ENCODE measurements at places on chromosomes 12 and 14.
A peak's percentile ranks its signal among the peaks of the same experiment; 100 is the strongest.

DNA sequence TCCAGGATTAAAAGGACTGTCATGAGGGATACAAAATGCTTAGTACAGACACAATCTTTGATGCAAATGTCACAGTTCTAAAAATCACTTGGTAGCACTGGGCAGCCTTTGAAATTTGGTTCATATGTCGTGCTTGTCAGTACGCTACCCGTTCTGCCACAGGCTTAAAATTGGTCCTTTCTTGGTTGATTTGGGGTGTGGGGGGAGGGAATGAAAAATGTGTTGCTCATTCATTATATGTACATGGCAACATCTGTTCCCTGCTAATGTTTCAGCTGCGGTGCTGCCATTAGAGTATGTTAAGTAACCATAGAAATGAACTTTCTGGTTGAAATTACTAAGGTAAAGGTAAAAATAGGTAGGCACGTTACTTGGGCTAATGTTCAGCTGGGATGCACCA, 155.4 kb upstream of the ARHGAP5 start:
- no peaks in the 10 kb centered on the region for H3K4me1 ChIP-seq
- H3K36me3 ChIP-seq = no peaks in the 10 kb centered on the region
- H3K4me3 ChIP-seq = no peak overlapping the region

- H3K36me3 ChIP-seq = no peaks in the 10 kb centered on the region
- ATAC-seq = no peak
- H3K4me3 ChIP-seq = peak overlapping the region; percentile 78
- H3K27ac ChIP-seq = peak overlapping the region; percentile 28
- H3K4me1 ChIP-seq = peaks cover 19% of the 10 kb centered on the region
These were observed 763 bp upstream of the PHETA1 start for GRCh38 chr12:111369496-111370220.

GRCh38 chr14:100271247-100271939, 32.4 kb downstream of the YY1 start:
- peaks cover 18% of the 10 kb centered on the region for H3K36me3 ChIP-seq
- peaks cover 44% of the 10 kb centered on the region for H3K4me1 ChIP-seq
- H3K27ac ChIP-seq = no peak overlapping the region
- no peaks in the 10 kb centered on the region for H3K27me3 ChIP-seq

GRCh38 chr12:49580572-49581535, 12.9 kb upstream of the MCRS1 start:
- H3K27ac ChIP-seq = peak overlapping the region; percentile 88
- no peak overlapping the region for H3K4me3 ChIP-seq
- no peaks in the 10 kb centered on the region for H3K27me3 ChIP-seq
- H3K36me3 ChIP-seq = peaks cover 55% of the 10 kb centered on the region
- peak; percentile 51 for ATAC-seq

DNA sequence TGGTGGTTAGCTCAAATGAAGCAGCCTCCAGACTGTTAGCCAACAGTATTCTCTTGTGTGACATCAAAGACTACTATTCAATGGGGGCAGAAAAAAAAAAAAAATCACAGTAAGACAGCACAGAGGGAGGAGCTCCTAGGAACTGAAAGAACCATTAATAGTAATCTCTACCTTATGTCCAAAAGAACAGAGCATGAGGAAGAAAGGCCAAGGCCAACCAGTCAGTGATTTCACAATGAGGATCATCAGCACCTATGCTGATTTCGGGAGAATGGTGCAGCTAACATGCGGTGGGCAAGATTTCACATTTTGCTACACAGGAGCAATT, 66.3 kb upstream of the SOX5 start:
- H3K36me3 ChIP-seq = no peaks in the 10 kb centered on the region
- no peak overlapping the region for H3K27ac ChIP-seq
- no peaks in the 10 kb centered on the region for H3K4me1 ChIP-seq
- no peak for ATAC-seq

DNA sequence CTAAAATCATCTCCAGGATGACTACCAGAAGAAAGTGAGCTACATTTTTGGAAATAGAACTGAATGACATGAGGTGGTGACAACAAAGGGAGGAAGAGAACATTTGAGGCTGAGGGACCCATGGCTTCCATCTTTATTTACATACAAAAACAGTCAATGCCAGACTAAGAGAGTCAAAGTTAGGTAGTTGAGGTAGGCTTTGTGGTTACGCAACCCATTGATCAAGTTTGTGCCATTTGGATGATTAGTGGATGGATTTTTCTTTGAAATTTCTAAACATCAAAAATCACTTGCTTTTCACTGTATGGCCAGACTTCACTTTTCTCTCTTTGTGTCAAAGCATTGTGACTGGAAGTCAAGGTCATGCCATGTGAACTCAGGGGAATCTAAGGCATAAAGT, 22.9 kb downstream of the ASCL1 start:
- ATAC-seq = no peak
- peaks cover 26% of the 10 kb centered on the region for H3K27me3 ChIP-seq
- no peak overlapping the region for H3K27ac ChIP-seq
- no peaks in the 10 kb centered on the region for H3K36me3 ChIP-seq

DNA sequence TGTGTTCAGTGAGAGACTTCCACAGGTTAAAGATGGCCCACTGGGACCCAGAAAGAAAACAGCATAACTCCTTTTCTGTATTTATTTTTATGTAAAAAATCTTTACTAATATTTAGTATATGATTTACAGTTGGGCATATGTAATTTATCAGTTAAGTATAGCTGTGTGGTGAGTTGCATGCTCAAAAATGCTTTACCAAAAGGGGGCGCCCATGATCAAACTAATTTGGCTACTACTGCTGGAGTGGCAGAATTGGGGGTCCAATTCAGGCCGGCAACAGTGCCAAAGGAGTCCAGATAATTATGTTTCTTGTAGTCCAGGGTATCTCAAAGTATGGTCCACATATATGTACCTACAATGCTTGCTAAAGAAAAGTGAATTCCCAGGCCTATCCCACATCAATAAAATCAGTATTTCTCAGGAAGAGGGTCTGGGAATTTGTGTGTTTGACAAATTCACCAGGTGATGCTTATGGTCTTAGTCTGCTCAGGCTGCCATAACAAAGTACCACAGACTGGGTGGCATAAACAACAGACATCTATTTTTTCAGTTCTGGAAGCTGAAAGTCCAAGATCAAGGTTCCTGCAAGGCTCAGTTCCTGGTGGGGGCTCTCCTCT, 152.0 kb downstream of the KTN1 start:
- no peak for ATAC-seq
- no peaks in the 10 kb centered on the region for H3K27me3 ChIP-seq
- no peak overlapping the region for H3K27ac ChIP-seq
- no peaks in the 10 kb centered on the region for H3K4me1 ChIP-seq
- H3K4me3 ChIP-seq = no peak overlapping the region
- H3K36me3 ChIP-seq = no peaks in the 10 kb centered on the region

- no peak for ATAC-seq
- no peak overlapping the region for H3K4me3 ChIP-seq
- H3K4me1 ChIP-seq = peaks cover 4% of the 10 kb centered on the region
- peaks cover 4% of the 10 kb centered on the region for H3K36me3 ChIP-seq
- H3K27ac ChIP-seq = no peak overlapping the region
These were observed 65.3 kb downstream of the IFT43 start for GRCh38 chr14:76050797-76051392.

DNA sequence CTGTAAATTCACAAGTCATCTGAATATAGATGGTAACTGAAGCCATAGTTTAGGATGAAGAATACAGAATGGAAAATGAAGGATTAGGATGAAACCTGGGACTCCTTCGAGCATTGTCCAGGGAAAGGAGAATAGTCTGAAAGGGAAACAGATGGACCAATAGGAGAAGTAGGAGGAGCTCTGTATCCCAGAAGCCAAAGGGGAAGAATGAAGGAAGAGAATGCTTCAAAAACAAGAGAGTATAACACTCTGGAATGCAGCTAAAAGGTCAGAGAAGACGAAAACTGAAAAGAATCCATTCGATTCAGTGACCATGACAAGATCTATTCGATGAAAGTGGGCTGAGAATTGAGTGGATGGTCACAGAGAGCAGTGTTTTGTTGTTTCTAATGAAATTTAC, 1.0 kb downstream of the GMFB start:
- H3K27ac ChIP-seq = peak overlapping the region; percentile 92
- H3K4me1 ChIP-seq = peaks cover 65% of the 10 kb centered on the region
- peak overlapping the region; percentile 84 for H3K4me3 ChIP-seq
- H3K27me3 ChIP-seq = no peaks in the 10 kb centered on the region
- peaks cover 16% of the 10 kb centered on the region for H3K36me3 ChIP-seq

- no peak overlapping the region for H3K4me3 ChIP-seq
- H3K4me1 ChIP-seq = peaks cover 56% of the 10 kb centered on the region
- H3K36me3 ChIP-seq = no peaks in the 10 kb centered on the region
- peak; percentile 22 for ATAC-seq
- H3K27ac ChIP-seq = peak overlapping the region; percentile 74
These were observed 7.5 kb downstream of the ITGA5 start for GRCh38 chr12:54411391-54412241.

GRCh38 chr14:71855399-71856036, 76.7 kb upstream of the RGS6 start:
- H3K36me3 ChIP-seq = peaks cover 9% of the 10 kb centered on the region
- H3K4me3 ChIP-seq = no peak overlapping the region
- H3K4me1 ChIP-seq = peaks cover 16% of the 10 kb centered on the region

- no peaks in the 10 kb centered on the region for H3K4me1 ChIP-seq
- no peak overlapping the region for H3K4me3 ChIP-seq
- no peaks in the 10 kb centered on the region for H3K27me3 ChIP-seq
- no peak overlapping the region for H3K27ac ChIP-seq
- H3K36me3 ChIP-seq = no peaks in the 10 kb centered on the region
- no peak for ATAC-seq
These were observed 162.6 kb downstream of the PPFIA2 start for GRCh38 chr12:81596558-81596957.

GRCh38 chr12:93741659-93742109, 64.5 kb downstream of the CRADD start:
- peak overlapping the region; percentile 87 for H3K27ac ChIP-seq
- H3K4me1 ChIP-seq = peaks cover 27% of the 10 kb centered on the region
- H3K27me3 ChIP-seq = no peaks in the 10 kb centered on the region
- peak; percentile 62 for ATAC-seq
